Activated gamma-delta T cell (primary cell): ENCODE measurements at places on chromosomes 3 and 15.

GRCh38 chr3:87161417-87161816, 65.7 kb upstream of the CHMP2B start:
- DNase-seq: no peak

GRCh38 chr3:17969985-17970568, 227.6 kb upstream of the TBC1D5 start:
- no peak for DNase-seq

- no peak for DNase-seq
These were observed 152.3 kb downstream of the AKAP13 start for GRCh38 chr15:85532689-85533088.

DNA sequence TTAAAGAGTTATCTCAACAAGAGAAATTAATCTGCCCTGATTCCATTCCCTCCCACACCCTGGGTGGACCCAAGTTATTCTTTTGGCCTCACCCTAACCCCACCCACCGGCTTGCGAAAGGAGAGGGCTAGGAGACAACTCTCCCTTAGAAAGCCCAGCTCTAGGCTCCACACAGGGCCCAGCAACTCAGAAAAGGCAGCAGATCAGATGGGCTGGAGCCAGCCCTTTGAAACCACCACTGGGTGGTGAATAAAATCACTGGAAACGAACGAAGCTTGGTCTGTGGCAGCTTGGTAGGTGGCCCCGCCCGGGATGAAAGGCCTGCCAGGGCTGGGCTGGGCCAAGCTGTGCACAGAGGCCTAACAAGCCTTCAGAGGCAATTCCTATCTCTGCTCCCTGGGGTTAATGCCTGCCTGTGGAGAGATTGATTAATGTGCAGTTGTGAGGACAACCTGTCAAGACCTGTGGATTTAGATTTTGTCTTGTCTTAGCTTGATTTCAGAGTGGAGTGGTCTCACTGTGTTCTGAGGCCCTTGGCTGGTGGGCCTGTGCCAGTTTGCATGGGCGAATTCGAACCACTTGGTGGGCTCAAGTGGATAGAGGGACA, 38.8 kb downstream of the BHLHE40 start:
- DNase-seq: no peak

- no peak for DNase-seq
These were observed 177.2 kb downstream of the POLR2M start for GRCh38 chr15:57883701-57884100.

GRCh38 chr3:119604878-119605277, 7.2 kb downstream of the PLA1A start:
- DNase-seq: no peak

DNA sequence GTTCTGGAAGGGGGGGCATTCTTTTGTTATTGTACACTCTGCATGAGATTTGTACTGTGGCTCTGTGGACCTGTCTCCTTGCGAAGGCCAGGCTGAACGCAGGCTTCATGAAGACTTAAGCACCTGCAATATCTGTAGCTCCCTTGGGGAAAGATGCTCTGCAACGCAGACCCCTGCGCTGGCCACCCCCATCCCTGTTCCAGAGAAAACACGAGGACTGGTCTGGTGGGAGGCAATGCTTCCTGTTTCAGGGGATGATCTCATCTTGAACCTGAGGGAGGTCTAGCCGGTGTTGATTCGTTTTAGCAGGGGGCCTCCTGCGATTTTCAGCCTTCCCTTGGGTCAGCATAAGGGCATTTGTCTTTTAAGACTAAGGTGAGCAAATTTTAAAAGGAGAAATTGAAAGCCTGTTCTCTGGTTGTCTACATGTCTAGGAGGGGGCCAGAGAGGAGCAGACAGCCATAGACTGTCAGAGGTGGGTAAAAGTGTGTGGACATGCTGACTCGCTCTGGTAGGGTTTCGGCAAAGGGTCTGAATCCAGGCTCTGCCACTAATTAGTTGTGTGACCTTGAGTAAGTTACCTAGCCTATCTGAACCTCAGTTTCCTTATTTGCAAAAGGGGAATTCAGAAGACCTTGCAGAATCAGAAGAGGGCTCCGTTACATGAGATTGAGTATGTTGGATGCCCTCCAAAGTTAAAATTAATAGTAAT, 80.9 kb upstream of the RASGRF1 start:
- DNase-seq: no peak

GRCh38 chr3:64792445-64792844, 104.6 kb upstream of the ADAMTS9 start:
- no peak for DNase-seq

DNA sequence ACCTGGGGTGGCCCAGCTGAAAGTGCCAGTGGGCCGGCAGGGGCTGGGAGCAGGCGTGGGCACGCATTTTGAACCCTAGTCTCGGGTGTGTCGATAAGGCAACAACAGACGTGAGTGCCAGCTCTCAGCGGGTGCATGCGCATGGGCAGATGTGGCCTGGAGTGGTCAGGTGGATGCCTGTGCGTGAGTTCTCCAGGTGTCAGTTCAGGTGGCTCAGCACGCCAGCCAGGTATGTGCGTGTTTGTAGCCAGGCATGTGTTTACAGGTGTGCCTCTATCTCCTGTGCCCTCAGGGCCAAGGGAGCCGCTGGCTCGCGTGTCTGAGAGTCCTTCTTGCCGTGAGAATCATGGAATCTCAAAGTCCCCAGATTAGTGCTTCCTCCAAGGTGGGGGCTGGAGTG, 14.8 kb downstream of the CYP1A2 start:
- no peak for DNase-seq
